Hindlimb muscle (tissue), 1 donor: ENCODE measurements at places on chromosomes 11 and 22. TPM values are rescaled to one million over a fixed set of nuclear protein-coding genes. Genes with fewer than 3 reads are reported as not detected.

IFITM1 gene
- 30.5 TPM for polyA plus RNA-seq

PES1 gene
- 51.6 TPM for polyA plus RNA-seq

DNA sequence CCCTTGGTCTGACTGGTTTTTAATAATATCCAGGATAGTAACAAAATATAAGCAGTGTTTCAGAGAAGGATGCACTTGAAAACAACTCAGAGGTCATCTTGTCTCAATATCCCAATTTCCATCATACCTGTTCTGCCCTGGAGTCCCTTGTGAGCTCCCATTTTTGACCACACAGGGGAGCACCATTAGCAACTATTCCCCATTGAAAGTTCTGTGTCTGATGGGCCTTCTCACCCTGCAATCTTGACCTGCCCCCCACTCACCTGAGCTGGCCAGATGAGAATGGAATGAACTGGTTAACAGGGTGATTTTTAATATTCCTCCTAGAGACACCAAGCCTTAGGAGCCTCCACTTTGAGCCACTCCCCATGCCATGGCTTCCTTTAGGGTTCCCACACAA lies 3.8 kb upstream of the CAPN5 start:
- no peak for DNase-seq

GRCh38 chr22:24380220-24380904 lies 47.0 kb upstream of the ADORA2A start:
- no peak for DNase-seq

DNA sequence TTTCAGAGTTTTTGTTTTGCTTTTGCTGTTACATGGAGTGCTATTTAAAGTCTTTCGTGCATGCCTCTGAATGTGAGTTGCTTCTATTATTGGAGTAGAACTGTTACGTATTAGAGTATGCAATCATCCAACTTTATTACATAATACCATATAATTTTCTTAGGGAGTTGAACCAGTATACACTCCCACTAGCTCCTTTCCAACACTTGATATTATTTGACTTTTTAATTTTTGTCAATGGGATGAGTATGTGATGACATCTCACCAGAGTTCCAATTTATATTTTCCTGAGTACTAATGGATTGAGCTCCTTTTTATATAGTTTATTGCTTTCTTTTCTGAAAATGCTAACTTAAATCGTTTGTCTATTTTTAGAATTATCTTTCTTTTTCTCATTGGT lies 90.9 kb downstream of the GRAMD1B start:
- DNase-seq: no peak

DNA sequence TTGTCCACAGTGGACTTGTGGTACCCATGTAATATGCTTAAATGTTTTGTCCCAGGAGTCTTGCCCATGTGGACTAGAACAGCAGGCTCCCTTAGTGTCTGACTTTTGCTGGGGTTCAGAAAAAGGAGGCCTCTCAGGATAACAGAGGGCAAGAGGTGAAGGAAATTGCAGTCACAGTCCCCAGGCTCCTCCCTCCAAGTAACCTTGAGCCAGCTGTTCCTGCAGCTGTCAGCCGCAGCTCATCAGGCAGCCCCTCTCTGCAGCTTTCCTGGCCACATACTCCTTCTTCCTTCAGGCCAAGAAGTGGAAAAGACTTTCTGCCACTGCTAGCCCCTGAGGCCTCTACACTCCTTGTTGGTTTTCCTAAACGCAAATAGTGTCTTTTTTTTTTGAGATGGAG lies 6.3 kb upstream of the MYO18B start:
- DNase-seq: no peak
